ENCODE measurements at places on chromosomes 2 and 18. TPM values are rescaled to one million over a fixed set of nuclear protein-coding genes. Genes with fewer than 3 reads are reported as not detected.
A peak's percentile ranks its signal among the peaks of the same experiment; 100 is the strongest.

The PDK1 gene
- total RNA-seq = 30.7 TPM

The PDE1A gene
- not detected for total RNA-seq

The PASK gene
- total RNA-seq = 58.9 TPM

The EFEMP1 gene
- total RNA-seq = not detected

The MOGAT1 gene
- not detected for total RNA-seq

The RDH14 gene
- total RNA-seq = 13.2 TPM

The TRIM43 gene
- total RNA-seq = 0.73 TPM

The SERPINB13 gene
- total RNA-seq = not detected

The GPR35 gene
- total RNA-seq = 5.7 TPM

The EVX2 gene
- not detected for total RNA-seq

The ALPI gene
- total RNA-seq = not detected

DNA sequence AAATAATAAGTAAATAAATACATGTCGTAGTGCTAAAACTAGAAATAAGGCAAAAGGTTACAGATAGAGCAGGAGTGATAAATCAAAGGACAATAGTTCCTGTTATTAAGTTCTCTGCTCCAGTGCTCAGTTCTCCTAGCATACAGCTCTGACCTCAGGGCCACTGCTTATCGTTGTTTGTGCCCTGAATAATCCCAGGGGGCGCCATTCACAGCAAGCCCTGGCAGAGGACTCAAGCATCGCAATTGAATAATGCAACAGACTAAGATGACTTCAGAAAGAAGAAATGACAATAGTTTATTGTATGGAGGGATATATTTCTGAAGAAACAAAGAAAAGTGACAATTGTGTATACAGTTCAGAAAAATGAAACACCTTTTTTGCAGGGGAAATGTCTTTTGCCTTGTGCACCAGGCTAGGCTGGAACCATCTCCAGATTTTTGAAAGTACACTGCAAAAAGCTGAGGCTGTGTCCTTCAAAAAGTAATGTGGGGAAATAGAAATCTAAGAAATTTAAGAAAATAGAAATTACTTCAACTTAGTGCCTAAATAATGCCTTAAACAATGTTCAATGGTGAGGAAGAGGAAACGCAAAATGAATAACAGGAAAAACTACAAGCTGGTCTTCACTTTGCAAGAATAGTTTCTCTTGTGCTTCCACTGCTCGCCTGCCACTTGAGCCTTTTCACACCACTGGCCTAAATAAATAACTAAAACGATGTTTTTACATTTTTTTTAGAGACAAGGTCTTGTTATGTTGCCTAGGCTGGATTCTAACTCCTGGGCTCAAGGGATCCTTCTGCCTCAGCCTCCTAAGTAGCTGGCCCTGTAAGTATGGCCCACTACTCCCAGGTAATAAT, 19.0 kb upstream of the CCNYL1 start:
- peaks cover 11% of the 10 kb centered on the region for H3K4me1 ChIP-seq
- no peaks in the 10 kb centered on the region for H3K36me3 ChIP-seq
- DNase-seq = peak; percentile 40

- H3K27ac ChIP-seq = no peak overlapping the region
- no peaks in the 10 kb centered on the region for H3K4me1 ChIP-seq
- H3K27me3 ChIP-seq = no peaks in the 10 kb centered on the region
- no peak for DNase-seq
- H3K4me3 ChIP-seq = no peak overlapping the region
- no peaks in the 10 kb centered on the region for H3K36me3 ChIP-seq
Measured at GRCh38 chr2:71884303-71885042, 263.2 kb downstream of the CYP26B1 start.

DNA sequence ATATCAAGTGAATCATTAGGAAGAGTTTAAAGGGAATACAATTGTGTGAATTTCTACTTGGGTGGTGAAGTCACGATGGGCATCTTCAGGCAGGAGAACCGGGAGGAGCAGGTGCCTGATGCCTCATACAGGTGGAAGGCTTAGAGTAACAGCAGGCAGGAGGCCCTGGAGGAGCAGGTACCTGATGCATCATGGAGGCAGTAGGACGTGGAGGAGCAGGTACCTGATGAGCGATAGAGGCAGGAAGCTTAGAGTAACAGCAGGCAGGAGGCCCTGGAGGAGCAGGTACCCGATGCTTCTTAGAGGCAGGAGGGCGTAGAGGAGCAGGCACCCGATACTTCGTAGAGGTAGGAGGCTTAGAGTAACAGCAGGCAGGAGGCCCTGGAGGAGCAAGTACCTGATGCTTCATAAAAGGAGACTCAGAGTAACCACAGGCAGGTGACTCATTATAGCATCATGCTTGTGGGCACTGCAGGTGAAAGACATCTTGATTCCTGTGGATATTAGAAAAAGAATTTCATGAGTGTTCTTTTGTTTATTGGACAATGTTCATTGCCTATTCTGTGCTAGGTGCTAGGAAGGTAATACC, 133.9 kb downstream of the ATP9B start:
- H3K4me3 ChIP-seq = no peak overlapping the region
- no peak for DNase-seq
- no peaks in the 10 kb centered on the region for H3K27me3 ChIP-seq
- no peak overlapping the region for H3K27ac ChIP-seq
- peaks cover 22% of the 10 kb centered on the region for H3K4me1 ChIP-seq
- peaks cover 11% of the 10 kb centered on the region for H3K36me3 ChIP-seq

DNA sequence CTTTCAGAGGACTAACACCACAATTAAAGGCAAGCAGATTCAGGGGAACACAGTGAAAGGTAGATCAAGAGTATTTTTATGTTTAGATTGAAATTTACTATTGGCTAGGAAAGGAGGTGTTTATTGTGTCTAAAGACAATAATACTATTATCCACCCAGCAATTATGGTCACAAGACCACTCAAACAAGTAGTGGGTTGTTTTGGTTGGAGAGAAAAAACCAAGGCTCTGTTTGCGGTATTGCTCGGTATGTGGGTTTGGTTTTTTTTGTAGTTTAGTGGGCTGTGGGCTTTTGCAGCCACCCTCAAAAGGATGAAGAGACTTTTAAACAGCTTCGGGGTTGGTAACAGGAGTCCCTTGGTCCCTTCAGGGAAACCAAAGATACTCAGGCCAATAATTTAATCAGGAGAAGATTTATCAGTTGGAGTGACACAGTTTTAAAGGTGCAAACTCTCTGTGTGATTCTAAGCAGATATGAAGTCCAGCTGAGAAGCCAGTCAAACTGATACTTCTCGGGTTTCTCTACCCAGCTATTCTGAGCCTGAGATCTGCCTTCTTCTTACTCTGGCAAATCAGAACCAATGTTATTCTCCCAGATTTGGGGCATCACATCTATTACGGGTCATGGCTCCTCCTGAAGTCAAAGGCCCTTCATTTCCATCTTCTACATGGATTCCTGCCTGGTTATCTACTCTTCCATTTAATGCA, 55.3 kb downstream of the DCC start:
- no peak for DNase-seq
- H3K27me3 ChIP-seq = no peaks in the 10 kb centered on the region
- no peak overlapping the region for H3K4me3 ChIP-seq
- no peaks in the 10 kb centered on the region for H3K36me3 ChIP-seq
- no peaks in the 10 kb centered on the region for H3K4me1 ChIP-seq

DNA sequence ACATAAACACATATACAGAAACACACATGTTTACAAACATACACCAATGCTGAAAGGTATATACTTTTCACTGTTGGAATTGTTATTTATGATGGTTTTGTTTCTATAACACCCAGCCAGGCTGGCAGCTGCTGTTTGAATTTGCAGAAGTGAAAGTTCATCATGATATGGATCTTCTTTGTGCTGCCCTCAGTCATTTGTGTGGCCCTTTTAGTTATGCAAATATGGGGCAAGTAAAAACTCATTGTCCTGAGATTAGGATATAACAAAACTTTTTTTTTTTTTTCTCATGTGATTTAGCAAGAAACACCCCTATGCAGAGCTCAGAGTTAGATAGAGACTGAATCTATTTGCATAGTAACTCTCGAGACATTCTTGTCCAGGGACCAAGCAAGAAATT, 714.1 kb downstream of the KCNJ3 start:
- H3K36me3 ChIP-seq = no peaks in the 10 kb centered on the region
- no peaks in the 10 kb centered on the region for H3K27me3 ChIP-seq
- H3K27ac ChIP-seq = no peak overlapping the region
- no peak for DNase-seq
- H3K4me3 ChIP-seq = no peak overlapping the region

DNA sequence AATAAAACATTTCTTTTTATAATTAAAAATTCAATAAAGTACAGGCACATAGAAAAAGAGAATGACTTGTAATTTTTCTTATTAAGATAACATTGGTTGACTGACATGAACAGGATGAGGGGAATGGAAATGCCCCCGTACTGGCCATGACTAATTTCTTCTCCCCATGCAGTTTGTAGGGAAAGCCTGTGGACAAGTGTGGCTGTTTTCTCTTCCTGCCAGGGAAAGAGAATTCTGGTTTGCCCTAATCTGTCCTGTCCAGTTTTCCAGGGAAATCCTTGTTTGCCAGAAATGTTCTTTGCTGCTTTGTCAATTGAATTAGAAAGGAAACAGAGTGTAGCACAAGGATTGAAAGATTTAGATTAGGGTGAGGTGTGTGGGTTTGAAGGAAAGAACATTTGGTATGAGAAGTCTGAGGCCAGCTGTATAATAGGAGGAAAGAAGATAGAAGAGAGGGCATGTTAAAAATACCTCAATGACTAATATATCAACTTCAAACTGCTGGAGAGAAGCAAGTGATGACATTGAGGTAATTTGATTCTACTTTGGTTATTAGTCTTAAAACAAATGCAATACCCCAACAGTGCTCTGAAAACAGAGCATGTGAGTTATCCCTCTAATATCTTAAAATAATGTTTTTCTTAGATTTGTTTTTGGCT, 593.9 kb upstream of the ZNF804A start:
- H3K4me1 ChIP-seq = no peaks in the 10 kb centered on the region
- H3K36me3 ChIP-seq = no peaks in the 10 kb centered on the region
- H3K27me3 ChIP-seq = no peaks in the 10 kb centered on the region
- no peak overlapping the region for H3K4me3 ChIP-seq
- H3K27ac ChIP-seq = no peak overlapping the region
- DNase-seq = no peak

DNA sequence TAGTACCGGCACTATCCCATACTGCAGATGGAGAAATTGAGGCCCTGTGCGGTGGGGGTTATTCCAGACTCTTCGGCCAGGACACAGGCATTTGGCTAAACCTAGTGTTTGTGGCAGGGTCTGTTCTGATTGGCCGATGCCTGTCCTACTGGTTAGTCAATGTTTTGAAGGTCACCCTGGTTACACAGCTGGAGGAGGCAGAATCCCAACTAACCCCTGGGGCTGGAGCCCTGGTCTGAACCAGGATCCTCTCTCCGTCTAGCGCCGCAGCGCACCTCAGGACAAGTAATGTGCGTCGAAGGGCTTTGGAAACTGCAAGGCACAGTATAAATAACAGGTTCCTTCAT, 19.4 kb downstream of the TEX44 start:
- H3K27me3 ChIP-seq = no peaks in the 10 kb centered on the region
- no peaks in the 10 kb centered on the region for H3K36me3 ChIP-seq
- H3K4me1 ChIP-seq = peaks cover 35% of the 10 kb centered on the region
- H3K4me3 ChIP-seq = no peak overlapping the region
- no peak for DNase-seq

DNA sequence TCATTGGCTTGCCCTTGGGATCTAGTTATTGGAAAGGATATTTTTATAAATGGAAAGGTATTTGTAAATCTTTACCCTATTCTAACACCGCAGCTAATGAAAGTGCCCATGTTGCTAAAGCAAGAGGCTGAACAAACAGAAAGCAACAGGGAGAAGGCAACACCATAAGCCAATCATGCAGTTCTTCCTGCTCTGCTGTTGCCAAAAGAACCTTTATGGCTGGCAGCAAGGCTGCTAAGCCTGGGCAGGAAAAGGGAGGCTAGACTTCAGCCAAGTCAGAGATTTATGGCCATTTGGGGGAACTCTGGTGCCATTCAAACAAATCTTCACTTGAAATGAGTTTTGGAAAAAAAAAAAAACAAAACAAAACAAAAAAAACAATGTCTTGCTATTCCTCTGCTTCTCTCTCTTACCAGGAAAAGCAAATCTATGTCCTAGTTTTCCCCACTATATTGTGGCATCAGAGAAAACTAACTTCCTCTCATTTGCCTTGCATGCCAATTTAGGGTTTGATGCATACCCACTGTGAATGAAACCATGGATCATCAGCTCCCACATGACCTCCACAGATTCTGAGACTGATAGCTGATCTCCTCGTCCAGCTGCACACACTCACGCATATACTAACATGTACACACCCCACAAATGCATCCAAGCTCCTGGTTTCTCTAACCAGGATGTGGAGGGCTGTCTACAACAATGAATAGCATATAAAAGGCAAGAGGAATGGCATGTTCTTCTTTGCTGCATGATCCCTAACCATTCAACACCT, 179.3 kb downstream of the C1D start:
- no peaks in the 10 kb centered on the region for H3K4me1 ChIP-seq
- H3K27me3 ChIP-seq = no peaks in the 10 kb centered on the region
- no peaks in the 10 kb centered on the region for H3K36me3 ChIP-seq
- H3K4me3 ChIP-seq = no peak overlapping the region

- no peak overlapping the region for H3K27ac ChIP-seq
- no peaks in the 10 kb centered on the region for H3K27me3 ChIP-seq
- no peaks in the 10 kb centered on the region for H3K36me3 ChIP-seq
- no peak for DNase-seq
Measured at GRCh38 chr18:21341141-21341540, 99.1 kb downstream of the GREB1L start.

- peak overlapping the region; percentile 96 for H3K27ac ChIP-seq
- H3K4me1 ChIP-seq = peaks cover 42% of the 10 kb centered on the region
- H3K4me3 ChIP-seq = peak overlapping the region; percentile 98
- peaks cover 15% of the 10 kb centered on the region for H3K36me3 ChIP-seq
Measured at GRCh38 chr2:64018701-64019082, 536 bp downstream of the VPS54 start.

DNA sequence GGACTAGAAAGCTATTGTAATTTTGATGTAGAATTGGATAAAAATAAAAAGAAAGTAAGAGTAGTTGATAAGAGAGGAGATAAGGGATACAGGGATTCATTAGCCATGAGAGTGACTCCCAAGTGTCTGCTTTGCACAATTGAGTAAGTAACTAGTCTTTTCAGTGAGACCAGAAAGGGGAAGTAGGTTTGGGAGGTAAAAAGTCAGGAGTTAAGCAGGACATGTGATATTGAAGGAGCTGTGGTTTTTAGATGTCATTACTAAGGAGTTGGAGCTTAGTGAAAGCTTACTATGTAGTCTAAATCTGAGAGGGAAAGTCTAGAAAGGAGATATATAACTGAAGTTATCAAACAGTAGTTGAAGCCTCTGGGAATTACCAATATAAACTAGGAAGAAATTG, 93.4 kb downstream of the SLC5A7 start:
- H3K36me3 ChIP-seq = no peaks in the 10 kb centered on the region
- H3K4me3 ChIP-seq = no peak overlapping the region
- DNase-seq = no peak
- H3K27me3 ChIP-seq = no peaks in the 10 kb centered on the region
- no peaks in the 10 kb centered on the region for H3K4me1 ChIP-seq

DNA sequence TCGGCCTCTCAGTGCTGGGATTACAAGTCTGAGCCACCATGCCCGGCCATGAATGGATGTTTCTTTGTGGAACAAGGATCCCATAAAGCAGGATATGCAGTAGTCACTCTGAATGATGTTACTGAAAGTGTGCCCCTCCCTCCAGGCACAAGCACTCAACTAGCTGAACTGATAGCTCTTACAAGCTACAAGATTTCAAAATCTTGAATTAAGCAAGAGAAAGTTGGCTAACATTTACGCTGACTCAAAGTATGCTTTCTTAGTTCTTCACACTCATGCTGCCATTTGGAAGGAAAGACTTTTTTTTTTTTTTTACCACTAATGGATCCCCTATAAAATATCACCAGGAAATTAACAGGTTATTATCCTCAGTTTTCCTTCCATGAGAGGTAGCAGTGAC, 549.0 kb upstream of the PKDCC start:
- H3K4me1 ChIP-seq = no peaks in the 10 kb centered on the region
- H3K36me3 ChIP-seq = no peaks in the 10 kb centered on the region
- no peak overlapping the region for H3K4me3 ChIP-seq
- no peak overlapping the region for H3K27ac ChIP-seq
- H3K27me3 ChIP-seq = no peaks in the 10 kb centered on the region
- DNase-seq = no peak
